ENCODE measurements at places on chromosomes 11 and 22. TPM values are rescaled to one million over a fixed set of nuclear protein-coding genes. Genes with fewer than 3 reads are reported as not detected.
A peak's percentile ranks its signal among the peaks of the same experiment; 100 is the strongest.

- no peaks in the 10 kb centered on the region for H3K4me1 ChIP-seq
- no peaks in the 10 kb centered on the region for H3K36me3 ChIP-seq
- no peak for DNase-seq
- H3K4me3 ChIP-seq = no peak overlapping the region
- H3K27ac ChIP-seq = no peak overlapping the region
- no peaks in the 10 kb centered on the region for H3K27me3 ChIP-seq
Observed at GRCh38 chr11:110177086-110177456, 83.9 kb downstream of the ZC3H12C start.

DNA sequence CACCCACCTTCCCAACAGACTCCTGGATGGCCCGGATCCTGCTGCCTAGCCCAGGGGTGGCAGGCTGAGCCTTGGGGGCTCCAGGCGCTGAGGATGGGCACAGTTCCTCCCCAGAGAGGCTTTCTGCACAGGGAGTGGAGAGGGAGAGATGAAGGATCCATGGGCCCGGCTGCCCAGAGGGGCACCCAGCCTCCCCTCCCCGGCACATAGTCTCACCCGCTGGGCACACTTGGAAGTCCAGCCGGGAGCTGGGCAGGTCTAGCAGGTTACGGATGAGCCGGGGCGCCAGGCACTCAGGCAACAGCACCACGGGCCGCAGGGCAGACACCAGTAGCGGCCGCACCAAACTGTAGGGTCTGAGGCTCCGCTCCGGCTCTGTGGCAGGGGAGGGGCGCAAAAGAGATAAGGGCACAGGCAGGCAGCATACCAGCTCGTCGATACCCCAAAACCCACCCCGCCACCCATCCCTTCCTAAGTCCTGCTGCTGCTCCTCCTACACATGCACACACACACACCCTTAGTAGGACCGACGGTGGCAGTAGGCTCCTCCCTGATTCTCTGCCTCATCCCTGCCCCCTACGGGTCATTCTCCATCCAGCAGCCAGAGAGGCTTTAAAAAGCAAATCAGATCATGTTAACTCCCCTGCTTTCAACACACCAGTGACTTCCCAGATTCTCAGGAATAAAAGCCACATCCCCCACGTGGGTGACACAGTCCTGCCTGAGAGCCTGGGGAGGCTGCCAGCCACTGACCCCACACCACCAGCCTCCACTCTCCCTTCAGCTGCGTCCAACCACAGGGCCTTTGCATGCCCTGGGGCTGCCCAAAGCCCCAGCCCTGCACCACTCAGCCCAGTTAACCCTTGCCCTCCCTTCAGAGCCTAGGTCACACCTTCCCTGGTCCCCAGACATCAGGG is 6.5 kb upstream of the MFNG start:
- peak; percentile 56 for DNase-seq
- H3K36me3 ChIP-seq = no peaks in the 10 kb centered on the region
- H3K4me1 ChIP-seq = peaks cover 25% of the 10 kb centered on the region
- H3K27me3 ChIP-seq = no peaks in the 10 kb centered on the region

GRCh38 chr11:73949246-73949645 is 1.6 kb upstream of the DNAJB13 start:
- DNase-seq = no peak
- H3K27me3 ChIP-seq = no peaks in the 10 kb centered on the region
- no peak overlapping the region for H3K27ac ChIP-seq
- H3K36me3 ChIP-seq = no peaks in the 10 kb centered on the region
- H3K4me1 ChIP-seq = no peaks in the 10 kb centered on the region

ZP1 gene
- not detected for polyA plus RNA-seq

DNA sequence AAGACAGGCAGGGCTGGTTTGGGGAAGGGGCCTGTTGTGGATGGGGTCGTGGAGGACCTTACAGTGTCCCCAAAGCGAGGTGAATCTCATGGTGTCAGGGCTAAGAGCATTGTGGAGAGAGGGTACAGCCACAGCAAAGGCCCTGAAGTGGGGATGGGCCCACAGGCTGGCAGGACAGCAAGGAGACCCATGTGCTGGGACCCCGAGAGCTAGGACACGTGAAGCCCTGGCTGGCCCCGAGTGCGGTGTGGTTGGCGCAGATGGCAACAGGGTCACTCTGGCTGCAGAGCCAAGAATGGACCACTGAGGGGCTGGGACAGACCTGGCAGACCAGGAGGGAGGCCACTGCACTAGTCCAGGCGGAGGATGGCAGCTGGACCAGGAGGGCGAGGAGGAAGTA is 30.0 kb upstream of the KCNQ1OT1 start:
- H3K36me3 ChIP-seq = no peaks in the 10 kb centered on the region
- peaks cover 4% of the 10 kb centered on the region for H3K27me3 ChIP-seq
- no peak for DNase-seq
- no peaks in the 10 kb centered on the region for H3K4me1 ChIP-seq

DNA sequence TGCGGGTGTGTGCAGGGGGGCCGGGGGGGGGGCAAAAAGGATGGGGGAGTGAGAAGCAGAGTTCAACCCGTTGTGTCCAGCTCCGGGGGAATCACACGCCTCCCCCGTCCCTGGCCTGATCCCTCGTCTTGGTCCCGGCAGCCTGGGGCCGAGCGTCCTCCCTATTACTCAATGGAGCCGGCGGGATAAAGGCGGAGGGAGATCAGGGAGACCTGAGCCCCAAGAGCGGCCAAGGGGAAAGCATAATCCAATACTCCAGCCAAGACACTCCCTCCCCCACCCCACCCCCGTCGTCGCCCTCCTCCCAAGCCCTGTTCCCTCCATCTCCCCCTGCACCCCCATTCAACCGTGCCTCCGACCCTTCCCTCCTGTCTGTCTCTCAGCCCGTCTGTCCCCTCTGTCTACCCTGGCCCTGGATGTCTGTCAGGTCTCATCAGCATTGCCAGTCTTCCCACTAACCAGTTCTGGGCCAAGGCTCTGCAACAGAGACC is 2.6 kb downstream of the PHOX2A start:
- peaks cover 37% of the 10 kb centered on the region for H3K4me1 ChIP-seq
- no peak overlapping the region for H3K4me3 ChIP-seq
- DNase-seq = no peak

OR5W2 gene
- not detected for polyA plus RNA-seq

C22orf15 gene
- polyA plus RNA-seq = not detected

- H3K4me1 ChIP-seq = no peaks in the 10 kb centered on the region
- no peaks in the 10 kb centered on the region for H3K36me3 ChIP-seq
- peaks cover 88% of the 10 kb centered on the region for H3K27me3 ChIP-seq
- H3K4me3 ChIP-seq = no peak overlapping the region
Observed at GRCh38 chr11:120186774-120187591, 23.8 kb upstream of the OAF start.

DNA sequence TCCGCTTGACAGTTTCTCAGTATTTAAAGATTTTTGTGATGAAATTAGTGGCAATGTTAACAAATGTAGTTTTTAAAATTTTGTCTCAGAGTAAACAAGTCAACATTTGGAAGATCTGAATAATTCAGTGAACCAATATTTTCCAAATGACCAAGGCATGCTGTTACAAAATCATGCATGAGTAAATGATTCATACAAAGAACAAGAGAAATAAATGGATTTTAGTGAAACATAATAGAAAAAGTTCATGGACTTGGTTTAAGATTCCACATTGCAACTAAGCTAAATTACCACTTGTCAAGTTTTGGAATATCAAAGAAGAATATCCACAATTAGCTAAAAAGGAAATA is 125.7 kb upstream of the SNX19 start:
- H3K4me3 ChIP-seq = no peak overlapping the region
- no peak for DNase-seq
- H3K27ac ChIP-seq = no peak overlapping the region
- H3K36me3 ChIP-seq = no peaks in the 10 kb centered on the region

DNA sequence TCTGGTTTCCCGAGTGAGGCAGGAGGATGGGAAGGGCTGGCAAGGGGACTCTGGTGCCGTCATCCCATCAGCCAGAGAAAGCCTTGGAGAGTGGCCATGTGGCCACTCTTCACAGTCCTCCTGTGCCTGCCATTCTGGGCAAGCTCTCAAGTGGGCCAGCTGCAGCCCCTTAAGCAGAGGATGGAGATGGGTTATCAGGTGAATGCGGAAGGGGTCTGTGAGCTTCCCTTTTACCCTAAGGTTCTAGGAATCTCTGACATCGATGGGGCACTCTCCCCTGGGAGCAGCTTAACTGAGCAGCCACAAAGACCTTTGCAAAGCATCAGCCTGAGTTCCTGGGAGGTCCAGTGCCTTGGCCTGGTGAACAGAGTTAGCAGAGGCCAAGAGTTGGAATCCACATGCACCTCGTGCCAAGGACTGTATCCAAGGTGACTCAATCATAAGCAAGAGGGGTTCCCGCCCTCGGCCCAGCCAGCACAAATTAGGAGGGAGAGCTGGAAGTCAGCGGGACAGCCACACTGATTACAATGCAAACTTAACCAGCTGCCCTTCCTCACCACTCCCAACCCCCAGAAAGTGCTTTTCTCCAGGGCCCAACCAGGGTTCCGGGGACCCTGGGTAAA is 193.6 kb downstream of the BUD13 start:
- H3K4me3 ChIP-seq = no peak overlapping the region
- H3K36me3 ChIP-seq = no peaks in the 10 kb centered on the region

OR6T1 gene
- not detected for polyA plus RNA-seq

DNA sequence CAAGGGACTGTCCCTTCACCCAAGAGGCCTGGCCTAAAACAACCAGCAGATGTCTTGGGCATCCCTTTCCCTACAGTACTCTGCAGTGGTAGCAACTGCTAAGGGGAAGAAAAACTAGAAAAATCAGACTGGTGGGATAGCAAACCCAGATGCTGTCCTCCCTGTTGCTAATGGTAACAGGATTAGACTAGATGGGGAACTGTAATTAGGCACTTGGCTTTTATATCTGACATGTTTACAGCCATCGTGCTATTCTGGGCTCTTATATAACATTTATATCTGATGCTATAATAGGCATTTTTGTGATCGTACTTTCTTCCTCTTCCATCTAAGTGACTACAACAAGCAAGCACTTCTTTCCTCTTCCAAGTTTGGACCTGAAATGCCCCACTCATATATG is 316.7 kb downstream of the DLG2 start:
- H3K36me3 ChIP-seq = no peaks in the 10 kb centered on the region
- no peak overlapping the region for H3K27ac ChIP-seq
- H3K27me3 ChIP-seq = no peaks in the 10 kb centered on the region
- H3K4me3 ChIP-seq = no peak overlapping the region

- H3K27me3 ChIP-seq = peaks cover 29% of the 10 kb centered on the region
- H3K4me1 ChIP-seq = no peaks in the 10 kb centered on the region
- H3K27ac ChIP-seq = no peak overlapping the region
- H3K36me3 ChIP-seq = no peaks in the 10 kb centered on the region
- no peak overlapping the region for H3K4me3 ChIP-seq
- DNase-seq = peak; percentile 45
Observed at GRCh38 chr11:75233754-75234172, 6.8 kb upstream of the TPBGL start.

DNA sequence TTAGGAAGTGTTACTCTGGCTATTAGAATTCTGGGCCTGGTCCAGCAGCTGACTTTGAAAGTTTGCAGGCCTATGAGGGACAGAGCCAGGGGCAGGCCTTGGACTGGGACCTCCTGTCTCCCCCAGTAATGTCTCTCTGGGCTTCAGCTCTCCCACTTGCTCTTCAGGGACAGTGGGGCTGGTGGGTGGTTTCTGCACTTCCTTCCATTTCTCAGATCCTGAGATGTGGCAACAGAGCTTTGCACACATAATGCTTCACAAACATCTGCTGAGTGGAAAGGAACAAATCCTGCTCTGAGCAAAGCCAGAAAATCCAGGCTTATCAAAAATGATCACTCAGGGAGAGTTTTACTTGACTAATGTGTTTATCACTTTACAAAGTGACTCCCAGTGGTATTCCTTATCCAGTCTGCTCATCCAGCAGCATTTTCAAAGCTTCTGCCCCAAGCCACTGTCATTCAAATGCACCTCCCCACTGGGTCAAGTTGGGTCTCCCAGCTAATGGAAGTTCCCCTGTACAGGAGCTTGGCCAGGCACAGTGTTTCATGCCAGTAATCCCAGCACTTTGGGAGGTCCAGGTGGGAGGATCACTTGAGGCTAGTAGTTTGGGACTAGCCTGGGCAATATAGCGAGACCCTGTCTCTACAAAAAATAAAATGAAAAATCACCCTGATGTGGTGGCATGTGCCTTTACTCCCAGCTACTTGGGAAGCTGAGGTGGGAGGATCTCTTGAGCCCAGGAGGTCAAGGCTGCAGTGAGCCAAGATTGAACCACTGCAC is 13.5 kb upstream of the OSBP2 start:
- no peaks in the 10 kb centered on the region for H3K36me3 ChIP-seq
- no peak for DNase-seq
- H3K27me3 ChIP-seq = no peaks in the 10 kb centered on the region

GRCh38 chr11:122852796-122853160 is 14.5 kb downstream of the CRTAM start:
- DNase-seq = no peak
- H3K36me3 ChIP-seq = no peaks in the 10 kb centered on the region
- H3K27ac ChIP-seq = no peak overlapping the region
- H3K27me3 ChIP-seq = no peaks in the 10 kb centered on the region
- no peaks in the 10 kb centered on the region for H3K4me1 ChIP-seq

CASP4 gene
- not detected for polyA plus RNA-seq

DNA sequence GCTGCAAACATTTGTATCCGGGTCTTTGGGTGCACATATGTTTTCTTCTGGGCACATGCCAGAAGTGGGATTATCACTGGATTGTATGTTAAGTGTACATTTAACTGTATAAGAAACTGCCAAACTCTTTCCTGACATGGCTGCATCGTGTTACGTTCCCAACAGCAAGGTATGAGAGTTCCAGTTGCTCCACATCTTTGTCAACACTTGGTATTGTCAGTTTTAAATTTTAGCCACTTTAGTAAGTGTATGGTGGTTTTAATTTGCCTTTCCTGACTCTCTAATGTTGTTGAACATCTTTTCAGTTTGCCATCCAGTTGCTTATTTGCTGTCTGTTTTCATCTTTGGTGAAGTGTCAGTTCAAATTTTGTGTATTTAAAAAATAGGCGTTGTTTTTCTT is 22.5 kb upstream of the SMIM38 start:
- H3K4me1 ChIP-seq = peaks cover 17% of the 10 kb centered on the region
- no peaks in the 10 kb centered on the region for H3K36me3 ChIP-seq
- DNase-seq = no peak
- H3K27me3 ChIP-seq = peaks cover 3% of the 10 kb centered on the region
- no peak overlapping the region for H3K27ac ChIP-seq
- H3K4me3 ChIP-seq = no peak overlapping the region

DNA sequence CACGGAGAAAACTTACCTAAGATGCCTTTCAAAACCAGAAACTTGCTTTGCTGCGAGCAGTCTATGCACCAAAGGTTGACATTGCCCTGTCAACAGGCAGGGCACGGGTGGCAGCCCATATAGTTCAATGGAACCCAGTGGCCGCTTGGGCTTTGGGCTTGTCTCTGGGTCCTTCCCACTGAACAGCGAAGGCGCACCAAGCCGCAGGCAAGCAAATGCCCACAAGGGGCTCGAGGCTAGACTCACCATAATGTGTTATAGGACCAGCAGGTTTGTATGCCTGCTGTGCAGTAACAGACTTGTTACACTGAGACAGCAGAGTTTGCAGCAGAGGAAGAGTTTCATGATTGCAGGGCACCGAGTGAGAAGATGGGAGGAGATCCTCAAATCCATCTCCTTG is 20.3 kb downstream of the CLDN5 start:
- H3K27ac ChIP-seq = no peak overlapping the region
- peaks cover 99% of the 10 kb centered on the region for H3K36me3 ChIP-seq
- DNase-seq = no peak

OSBP2 gene
- polyA plus RNA-seq = 21.6 TPM
